ENCODE measurements at places on chromosomes 1 and 21.
A peak's percentile ranks its signal among the peaks of the same experiment; 100 is the strongest.

- H3K27me3 ChIP-seq, result no peaks in the 10 kb centered on the region
- no peak overlapping the region for H3K27ac ChIP-seq
- no peak for DNase-seq
- H3K4me1 ChIP-seq, result peaks cover 4% of the 10 kb centered on the region
Observed at GRCh38 chr1:76082062-76082461, 7.5 kb downstream of the ST6GALNAC3 start.

DNA sequence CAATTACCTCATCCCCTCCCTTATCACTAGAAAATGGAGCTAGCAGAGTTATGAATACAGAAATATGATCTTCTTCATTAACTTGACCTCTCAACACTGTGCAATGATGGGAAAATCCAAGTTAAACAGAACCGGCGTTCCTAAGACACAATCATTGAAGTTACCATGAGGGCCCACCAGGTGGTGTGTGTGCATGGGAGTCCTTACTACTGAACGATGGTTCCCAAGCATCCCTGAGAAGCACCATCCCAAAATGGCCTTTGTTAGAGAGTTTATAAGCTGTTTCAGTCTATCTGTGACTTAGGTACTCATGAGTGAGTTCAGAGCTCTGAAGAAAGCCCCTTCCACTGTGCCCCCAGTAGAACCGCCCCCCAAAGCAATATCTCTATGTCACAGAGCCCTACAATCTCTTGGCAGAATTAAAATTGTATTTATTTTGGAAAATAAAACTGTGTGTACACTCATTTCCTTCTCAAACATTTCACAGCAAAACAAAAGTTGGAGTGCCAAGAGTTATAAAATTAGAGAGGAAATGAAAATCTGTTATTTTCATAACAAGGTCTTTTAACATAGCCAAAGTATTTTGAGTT lies 56.8 kb downstream of the PLD5 start:
- H3K27ac ChIP-seq, result no peak overlapping the region
- peak; percentile 58 for DNase-seq
- no peaks in the 10 kb centered on the region for H3K27me3 ChIP-seq
- no peaks in the 10 kb centered on the region for H3K4me1 ChIP-seq
- no peak overlapping the region for H3K4me3 ChIP-seq

DNA sequence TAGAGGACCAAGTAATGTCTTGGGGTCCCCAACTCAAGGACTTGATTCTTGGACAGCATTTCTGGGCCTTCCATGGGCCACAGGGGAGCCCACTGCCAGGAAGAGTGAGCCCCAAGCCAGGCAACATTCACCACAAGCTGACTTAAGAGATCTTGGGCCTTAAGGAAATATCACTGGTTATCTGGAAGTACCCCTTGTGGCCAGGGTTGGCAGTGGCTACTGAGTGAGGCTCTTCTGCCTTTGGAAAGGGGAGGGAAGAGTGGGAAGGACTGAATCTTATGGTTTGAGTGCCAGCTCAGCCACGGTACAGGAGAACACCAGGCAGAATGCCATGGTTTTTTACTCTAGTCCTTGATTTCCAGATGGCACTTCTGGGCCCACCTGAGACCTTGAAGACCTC lies 228.9 kb upstream of the RGS18 start:
- H3K4me1 ChIP-seq, result no peaks in the 10 kb centered on the region
- H3K36me3 ChIP-seq, result no peaks in the 10 kb centered on the region
- no peak for DNase-seq
- no peaks in the 10 kb centered on the region for H3K27me3 ChIP-seq

DNA sequence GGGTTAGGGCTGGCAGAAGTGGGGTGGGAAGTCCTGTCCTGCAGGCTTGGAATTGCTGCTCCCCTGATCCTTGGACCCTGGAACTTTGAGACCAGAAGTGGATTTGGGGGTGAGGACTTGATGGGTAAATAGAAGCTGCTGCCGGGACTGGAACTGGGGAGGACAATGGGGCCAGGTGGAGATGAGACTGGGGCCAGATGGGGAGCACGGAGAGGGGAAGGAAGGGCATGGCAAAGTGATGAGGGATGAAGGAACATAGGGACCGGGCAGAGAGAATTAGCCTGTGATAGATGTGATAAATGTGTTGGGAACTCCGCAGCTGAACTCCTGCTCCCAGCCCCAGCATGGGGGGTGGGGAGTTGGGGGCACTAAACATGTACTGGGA lies 637 bp downstream of the NHLH1 start:
- DNase-seq, result no peak
- H3K27ac ChIP-seq, result no peak overlapping the region
- H3K36me3 ChIP-seq, result no peaks in the 10 kb centered on the region
- H3K27me3 ChIP-seq, result no peaks in the 10 kb centered on the region
- H3K4me3 ChIP-seq, result no peak overlapping the region
- no peaks in the 10 kb centered on the region for H3K4me1 ChIP-seq

DNA sequence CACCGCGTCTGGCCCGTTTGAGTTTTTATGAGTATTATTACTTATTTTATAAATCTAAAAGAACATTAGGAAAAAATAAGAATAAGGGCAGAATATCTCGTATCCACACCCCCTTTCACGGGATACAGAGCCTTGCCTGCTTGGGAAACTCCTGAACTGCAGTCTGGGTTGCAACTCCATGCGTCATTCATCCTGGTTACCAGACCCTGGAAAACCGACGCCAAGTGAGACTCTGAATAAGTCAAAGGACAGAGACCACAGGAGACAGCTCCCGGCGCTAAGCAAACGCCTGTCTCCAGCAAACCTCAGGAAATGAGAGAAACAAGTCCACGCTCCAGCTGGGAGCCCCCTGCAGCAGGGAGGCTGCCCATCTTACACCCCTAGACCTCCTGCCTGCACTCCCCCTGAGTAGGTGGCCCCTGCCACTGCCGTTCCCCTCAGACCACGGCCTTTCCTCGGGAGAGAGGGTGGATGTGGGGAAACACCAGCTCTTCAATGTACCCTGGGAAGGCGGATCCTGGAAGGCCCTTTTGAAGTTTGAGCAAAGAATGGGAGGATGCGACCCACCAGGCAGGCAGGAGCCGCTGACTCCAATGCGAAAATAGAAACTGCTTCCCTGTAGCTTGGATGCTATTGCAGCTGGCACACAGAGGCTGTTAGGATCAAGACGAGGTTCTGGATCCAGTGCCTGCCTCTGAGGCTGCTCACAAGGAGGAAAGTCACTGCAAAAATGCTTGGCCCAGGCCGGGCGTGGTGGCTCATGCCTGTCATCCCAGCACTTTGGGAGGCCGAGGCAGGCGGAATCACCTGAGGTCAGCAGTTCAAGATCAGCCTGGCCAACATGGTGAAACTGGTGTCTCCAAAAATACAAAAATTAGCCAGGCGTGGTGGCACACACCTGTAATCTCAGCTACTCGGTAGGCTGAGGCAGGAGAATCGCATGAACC lies 37.7 kb upstream of the GPR157 start:
- no peak overlapping the region for H3K27ac ChIP-seq
- no peaks in the 10 kb centered on the region for H3K36me3 ChIP-seq
- H3K4me3 ChIP-seq, result no peak overlapping the region
- no peak for DNase-seq
- H3K27me3 ChIP-seq, result no peaks in the 10 kb centered on the region

DNA sequence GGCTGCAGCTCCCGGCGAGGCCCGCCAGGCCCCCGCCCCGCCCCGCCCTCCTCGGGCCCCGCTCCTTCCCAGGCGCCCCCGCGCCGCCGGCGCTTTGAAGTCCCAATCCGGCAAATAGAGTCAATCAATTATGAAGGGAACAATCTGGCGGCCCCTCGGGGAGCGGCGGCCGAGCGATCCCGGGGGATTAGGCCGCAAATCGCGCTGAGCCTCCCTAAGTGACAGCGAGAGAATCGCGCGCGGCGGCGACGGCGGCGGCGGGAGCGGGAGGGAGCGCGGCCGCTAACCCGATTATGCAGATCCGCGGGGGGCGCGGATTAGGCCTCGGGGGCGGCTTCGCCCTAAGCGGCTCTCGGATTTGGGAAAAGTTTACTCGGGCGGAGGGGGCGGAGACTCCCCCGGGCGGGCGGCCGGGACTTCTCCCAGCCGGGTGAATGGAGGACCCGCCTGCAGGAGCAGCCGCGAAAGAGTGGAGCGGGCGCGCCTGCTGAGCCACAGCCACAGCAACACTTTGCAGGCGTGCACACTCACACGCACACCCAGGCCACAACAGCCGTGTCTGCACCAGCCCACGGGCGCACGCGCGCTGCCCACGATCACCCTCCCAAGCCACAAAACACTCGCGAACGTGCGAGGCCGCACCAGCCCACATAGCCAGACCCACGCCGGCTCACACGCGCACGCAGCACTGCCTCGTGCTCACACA lies 23.0 kb upstream of the DMBX1 start:
- no peak for DNase-seq
- H3K36me3 ChIP-seq, result no peaks in the 10 kb centered on the region
- no peaks in the 10 kb centered on the region for H3K4me1 ChIP-seq
- H3K27me3 ChIP-seq, result no peaks in the 10 kb centered on the region
- H3K4me3 ChIP-seq, result peak overlapping the region; percentile 45
- H3K27ac ChIP-seq, result no peak overlapping the region

DNA sequence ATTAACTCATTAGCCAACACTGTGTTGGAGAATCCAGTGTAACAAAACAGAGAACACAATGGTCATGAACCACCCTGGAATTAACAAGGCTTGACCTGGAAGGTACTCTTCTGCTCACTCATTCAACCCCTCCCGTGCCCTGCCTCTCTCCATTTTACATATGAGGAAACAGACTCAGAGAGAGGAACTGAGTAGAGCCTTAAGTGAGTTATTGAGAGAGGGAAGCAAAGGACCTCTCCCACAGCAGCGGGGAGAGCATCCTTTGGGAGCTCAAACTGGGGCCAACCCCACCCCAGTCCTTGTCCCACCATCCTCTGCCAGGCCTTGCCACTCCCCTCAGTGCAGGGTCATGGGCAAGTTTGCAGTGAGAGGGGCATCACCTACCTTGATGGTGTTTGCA lies 1.4 kb downstream of the S100A12 start:
- H3K27ac ChIP-seq, result no peak overlapping the region
- no peaks in the 10 kb centered on the region for H3K4me1 ChIP-seq
- no peak overlapping the region for H3K4me3 ChIP-seq

Measured in uterus (tissue), 4 donors.